ENCODE measurements at places on chromosomes 16 and 17. TPM values are rescaled to one million over a fixed set of nuclear protein-coding genes. Genes with fewer than 3 reads are reported as not detected.

Gene AATK
- 14.5 TPM for total RNA-seq

Gene KRTAP4-5
- total RNA-seq: not detected

Gene KRT33A
- not detected for total RNA-seq

Gene KRTAP4-9
- not detected for total RNA-seq

- no peak for DNase-seq
Measured at GRCh38 chr17:62760059-62760944, 47.8 kb downstream of the MARCHF10 start.

- no peak for DNase-seq
Measured at GRCh38 chr17:28963841-28964240, 12.5 kb upstream of the PHF12 start.

DNA sequence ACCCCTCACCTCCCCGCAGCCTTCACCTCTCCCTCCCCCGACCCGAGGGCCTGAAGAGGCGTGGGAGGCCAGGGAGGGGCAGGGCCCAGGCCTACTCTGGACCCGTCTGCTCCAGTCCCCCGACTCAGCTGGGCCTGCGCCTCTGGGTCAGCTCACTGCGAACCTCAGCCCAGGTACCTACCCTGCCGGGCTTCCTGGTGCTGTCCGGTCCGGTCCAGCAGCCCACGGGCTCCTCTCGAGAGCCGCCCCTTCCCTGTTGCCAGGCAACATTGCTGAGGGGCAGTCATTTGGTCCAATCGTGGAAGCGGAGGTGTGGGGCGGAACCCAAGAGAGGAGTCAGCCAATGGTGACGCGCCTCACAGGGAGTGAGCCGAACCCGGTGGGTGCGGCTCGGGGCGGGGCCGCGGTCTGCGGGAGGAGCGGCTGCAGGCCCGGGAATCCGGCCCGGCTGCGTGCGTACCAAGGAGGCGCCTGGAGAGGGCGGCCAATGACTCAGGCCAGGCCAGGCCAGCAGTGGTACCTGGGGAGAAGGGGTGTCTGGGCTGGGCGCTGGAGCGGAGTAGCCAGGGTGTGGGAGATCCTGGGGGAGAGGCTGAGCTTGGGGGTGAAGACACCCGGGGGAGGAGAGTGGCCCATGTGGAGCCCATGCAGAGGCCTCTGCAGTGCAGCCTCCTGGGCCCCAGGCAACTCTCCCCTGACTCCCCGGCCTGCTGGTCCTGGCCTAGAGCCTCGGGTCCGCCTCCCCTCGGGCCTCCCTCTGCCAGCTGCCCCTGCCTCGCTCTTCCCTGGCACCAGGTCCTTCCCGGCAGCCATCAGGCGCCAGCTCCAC lies at the start of gene MEAK7:
Gene MEAK7 (minus strand): TSS at position 240 of the 829 bp plus-strand sequence. CDS start 6,573 bp downstream, outside the sequence.
- peak; percentile 99 for DNase-seq

GRCh38 chr16:15874745-15875314 lies 13.6 kb downstream of the CEP20 start:
- peak; percentile 42 for DNase-seq

DNA sequence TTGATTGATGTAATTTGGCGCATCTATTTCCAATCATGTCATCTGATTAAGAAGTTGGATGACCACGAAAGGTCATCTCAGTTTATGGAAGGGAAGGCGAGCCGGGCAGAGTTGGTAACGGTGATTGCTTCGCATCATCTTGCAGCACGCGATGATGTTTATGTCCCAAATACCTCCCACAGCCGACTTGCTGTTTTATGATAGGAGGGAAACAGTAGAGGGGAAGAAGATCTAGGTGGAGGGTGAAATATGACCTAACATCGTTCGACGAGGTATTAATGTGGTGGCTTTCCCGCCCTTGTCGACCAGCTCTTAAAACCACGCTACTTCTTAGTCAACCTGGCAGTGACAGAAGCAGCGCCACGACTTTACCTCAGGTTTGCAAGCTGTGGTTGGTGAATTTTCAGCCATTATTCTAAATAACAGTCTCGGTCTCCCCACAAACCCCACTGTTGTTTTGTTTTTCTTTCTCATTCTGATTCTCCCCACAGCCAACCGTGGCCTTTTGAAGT lies 805 bp upstream of the TANC2 start:
- DNase-seq: no peak

- peak; percentile 73 for DNase-seq
Measured at GRCh38 chr16:88940862-88941817, 35.9 kb downstream of the CBFA2T3 start.

GRCh38 chr16:29878172-29878571 lies 15.1 kb upstream of the CDIPT start:
- DNase-seq: no peak

DNA sequence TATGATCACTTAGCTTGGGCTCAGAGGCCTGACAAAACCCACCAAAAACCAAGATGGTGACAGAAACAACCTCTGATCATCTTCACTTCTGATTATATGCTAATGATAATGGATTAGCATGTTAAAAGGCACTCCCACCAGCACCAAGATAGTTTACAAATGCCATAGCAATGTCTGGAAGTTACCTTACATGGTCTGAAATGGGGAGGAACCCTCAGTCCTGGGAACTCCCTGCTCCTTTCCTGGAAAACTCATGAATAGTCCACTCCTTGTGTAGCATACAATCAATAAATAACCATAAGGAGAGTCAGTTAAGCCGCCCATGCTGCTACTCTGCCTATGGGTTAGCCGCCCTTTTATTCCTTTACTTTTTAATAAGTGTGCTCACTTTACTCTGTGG lies 120.0 kb upstream of the HS3ST4 start:
- no peak for DNase-seq

GRCh38 chr17:19278729-19279128 lies 41.6 kb downstream of the EPN2 start:
- no peak for DNase-seq

DNA sequence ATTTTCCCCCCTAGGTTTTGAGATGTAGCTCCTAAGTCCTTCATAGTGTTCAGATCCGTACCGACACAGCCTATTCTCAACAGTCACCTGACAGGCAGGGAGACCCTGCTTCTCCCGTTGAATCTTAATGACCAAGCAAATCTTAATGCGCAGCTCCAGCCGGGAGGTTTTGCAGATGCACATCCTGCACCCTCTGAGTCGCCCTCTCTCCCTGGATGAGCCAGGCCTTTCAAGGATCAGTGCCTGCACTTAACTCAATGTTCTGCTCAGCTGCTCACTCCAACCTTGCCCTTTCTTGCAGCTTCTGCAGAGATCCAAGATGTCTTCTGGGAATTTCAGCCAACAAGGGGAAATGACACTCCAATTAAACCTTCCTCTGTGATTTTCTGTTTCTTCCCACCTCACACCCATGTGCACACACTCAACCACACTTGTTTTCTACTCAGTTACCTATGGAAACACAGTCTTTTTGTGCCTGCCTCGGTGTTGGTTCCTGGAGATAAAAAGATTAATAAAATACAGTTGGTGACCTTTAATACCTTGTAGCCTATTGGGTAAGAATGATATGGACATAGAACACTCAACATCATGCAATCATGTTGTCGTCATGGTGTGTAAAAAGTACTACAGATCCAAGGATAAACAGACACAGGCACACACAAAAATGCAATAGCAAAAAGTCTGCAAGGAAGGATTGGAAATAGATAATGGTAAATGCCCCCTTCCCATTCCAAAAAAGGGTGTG lies 76.9 kb upstream of the DYNLRB2 start:
- no peak for DNase-seq

- no peak for DNase-seq
Measured at GRCh38 chr17:19391432-19391831, 4.4 kb upstream of the MFAP4 start.

DNA sequence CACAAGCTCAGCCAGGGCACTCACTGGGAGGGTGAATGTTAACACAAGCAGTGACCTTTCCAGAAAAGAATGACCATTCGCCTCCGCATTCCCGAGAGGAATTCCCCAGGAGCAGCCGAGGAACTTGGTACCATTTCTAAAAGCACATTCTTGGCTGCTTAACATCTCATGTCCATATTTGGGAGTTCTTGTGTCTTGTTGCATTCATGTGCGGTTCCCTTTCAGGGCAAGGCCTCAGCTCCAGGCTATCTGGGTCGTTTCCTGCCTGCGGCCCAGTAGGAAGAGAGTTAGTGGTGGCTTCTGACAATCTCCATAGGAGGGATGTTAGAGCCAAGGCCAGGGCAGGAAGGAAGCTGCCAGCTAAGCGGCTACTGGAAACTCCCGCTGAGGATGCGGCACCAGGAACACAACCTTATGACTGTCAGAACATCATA lies 27.8 kb upstream of the MEAK7 start:
- DNase-seq: peak; percentile 66

DNA sequence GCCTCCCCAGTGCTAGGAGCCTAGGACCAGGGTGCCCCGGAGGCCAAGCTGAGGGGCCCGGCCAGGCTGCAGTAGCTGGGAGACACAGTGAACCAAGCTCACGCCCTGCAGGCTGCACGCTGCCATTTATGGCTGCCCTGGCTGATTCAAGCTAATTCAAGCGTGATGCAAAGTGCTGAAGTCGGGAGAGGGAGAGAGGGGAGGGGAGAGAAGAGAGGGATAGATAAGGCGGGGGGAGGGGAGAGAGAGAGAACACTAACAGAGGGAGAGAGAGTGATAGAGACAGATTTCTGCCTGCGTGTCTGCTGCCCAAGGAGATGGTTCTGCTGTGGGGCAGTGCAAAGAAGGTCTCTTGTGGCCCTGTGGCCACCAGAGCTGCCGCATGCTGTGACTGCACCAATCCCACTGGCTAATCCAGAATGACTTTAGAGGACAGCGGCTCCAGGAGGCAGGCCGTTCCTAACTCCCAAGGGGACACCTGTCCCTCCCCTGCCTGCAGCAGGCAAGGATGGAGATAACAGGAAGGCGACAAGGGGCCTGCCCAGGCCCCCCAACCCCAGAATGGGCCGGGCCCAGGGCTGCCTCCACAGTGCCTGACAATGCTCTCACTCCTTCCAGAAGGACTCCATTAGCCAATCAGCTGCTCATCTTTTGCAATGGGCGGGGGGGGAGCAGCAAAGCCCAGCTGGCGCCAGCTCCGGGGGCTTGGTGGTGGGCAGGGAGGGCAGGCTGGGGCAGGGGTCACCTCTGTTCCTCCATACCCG lies 12.9 kb downstream of the MXRA7 start:
- peak; percentile 66 for DNase-seq

- no peak for DNase-seq
Measured at GRCh38 chr16:25390761-25391160, 133.1 kb upstream of the ZKSCAN2 start.

- no peak for DNase-seq
Measured at GRCh38 chr17:53470626-53471025, 352.1 kb upstream of the KIF2B start.

DNA sequence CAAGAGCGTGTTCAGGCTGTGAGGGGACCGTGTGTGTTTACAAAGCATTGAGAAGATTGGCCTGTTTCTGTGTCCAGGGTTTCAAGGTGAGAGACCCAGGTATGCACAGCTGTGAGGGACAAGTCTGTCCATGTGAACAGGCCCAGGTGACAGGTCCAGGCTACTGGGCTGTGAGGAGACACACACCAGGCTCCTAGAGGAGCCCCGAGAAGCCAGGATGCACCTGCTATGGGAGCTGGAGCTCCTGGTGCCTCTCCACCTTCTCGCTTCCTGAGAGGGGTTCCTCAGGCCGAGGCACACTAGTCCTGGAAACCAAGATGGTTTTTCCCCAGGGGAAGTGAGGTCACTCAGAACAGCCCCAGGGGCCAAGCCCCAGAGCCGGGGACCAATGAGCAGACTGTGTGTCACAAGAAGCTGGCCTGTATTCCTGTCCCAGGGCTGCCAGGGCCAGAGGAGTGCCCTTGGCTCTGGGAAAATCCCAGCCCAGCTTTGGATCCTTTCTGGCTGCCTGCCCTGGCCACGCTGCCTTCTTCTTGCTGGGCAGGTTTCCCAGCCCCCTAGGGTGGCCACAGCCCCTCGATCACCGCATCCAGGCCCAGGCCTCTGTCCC lies 153.4 kb upstream of the PLCG2 start:
- DNase-seq: peak; percentile 71

DNA sequence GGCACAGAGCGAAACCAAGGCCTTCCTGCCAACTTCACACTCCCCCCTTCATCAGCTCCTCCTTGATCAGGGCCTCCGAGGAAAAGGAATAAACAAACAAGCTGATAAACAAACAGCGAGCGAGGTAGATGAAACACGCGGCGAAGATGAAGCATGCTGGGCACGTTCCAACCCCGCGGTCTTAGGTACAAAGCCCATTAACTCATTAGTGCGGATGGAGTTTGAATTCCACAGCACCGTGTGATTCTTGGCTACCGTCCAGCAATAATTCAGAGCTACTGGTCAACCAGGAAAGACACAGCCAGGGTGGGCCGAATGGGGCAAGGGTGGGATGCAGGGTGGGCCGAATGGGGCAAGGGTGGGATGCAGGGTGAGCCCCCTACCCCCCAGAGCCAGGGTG lies 67.3 kb downstream of the RBFOX3 start:
- DNase-seq: no peak
